ENCODE measurements at places on chromosomes 2 and 18.

GRCh38 chr2:220424561-220424960 lies 797.1 kb downstream of the SLC4A3 start:
- no peak for DNase-seq

DNA sequence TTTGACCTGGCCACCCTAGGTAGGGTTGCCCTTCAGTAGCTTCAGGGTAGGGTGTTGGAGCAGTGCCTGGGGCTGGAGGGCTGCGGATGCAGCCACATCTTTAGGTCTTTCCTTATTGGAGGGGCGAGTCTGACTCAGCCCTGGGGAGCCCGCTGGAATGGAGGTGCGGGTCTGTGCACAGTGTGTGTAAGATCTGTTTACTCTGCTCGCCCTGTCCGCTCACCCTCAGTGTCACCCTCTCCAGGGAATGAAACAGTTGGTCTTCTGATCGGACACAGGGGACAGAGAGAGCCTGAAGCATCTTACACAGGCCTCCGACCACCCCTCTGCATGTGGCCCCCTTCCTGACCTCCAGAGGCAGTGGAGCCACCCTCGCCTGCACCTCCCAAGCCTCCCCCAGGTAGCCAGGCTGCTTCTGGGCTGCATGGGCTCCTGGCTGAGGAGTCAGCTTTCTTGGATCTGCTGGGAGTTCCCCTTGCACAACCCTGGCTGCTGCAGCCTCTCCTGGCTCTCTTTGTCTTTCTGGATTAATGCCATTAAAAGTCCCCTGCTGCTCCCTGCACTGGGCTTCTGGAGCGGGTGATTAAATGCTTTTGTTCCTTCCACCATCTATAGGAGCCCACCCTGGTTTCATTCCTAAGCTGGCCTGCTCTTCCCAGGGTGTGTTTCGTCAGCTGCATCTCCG lies 82.6 kb downstream of the ASB1 start:
- no peak for DNase-seq

GRCh38 chr2:56971383-56971974 lies 787.7 kb downstream of the CCDC85A start:
- no peak for DNase-seq

GRCh38 chr2:29317077-29317517 lies 201.9 kb downstream of the CLIP4 start:
- no peak for DNase-seq

- no peak for DNase-seq
Observed at GRCh38 chr2:218642121-218642656, 17.2 kb downstream of the ZNF142 start.

DNA sequence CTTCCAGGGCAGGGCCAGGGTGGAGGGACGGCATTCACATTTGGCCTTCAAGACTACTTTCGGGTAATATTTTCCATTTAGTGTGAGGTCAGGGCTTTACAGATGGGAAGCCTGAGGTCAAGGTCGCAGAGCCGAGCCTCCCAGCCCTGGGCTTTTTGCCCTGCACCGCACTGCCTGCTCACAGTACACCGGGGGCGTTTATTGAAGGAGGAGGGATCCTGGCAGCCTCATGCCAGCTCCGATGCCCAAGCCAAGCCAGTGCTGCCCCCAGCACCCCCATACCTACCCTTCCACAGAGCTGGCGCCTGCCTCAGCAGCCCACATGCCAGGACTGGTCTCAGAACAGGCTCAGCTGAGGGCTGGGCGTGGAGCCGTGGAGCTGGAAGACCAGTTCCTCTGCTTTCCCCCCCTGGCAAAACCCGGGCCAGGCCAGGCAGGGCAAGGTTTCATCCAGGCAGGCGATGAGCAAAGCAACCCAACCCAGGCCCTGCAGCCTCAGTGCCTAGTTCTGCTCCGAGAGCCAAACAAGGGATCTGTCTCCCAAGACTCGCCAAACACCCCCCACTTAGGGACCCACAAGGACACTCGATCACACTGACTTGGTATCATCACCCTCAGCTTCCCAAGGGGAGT lies 11.9 kb downstream of the SDC1 start:
- no peak for DNase-seq

GRCh38 chr2:53949457-53949856 lies 21.3 kb downstream of the PSME4 start:
- DNase-seq, result no peak

DNA sequence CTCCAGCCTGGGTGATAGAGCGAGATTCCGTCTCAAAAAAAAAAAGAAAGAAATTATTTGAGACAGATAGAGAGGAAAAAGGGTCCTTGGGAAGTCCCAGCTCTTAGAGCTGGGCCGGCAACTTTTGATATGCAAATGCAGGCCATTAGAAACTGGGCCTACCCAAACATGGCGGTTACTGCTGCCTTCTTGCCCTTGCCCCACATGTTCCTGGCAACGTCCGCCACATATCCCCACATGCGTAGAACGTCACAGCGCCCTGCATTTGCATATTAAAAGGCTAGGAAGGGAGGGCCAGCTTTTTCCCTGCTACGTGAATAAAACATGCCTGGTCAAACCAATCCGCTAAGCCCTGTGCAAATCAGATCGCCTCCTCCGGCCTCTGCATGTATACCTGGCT lies 40.7 kb upstream of the LBH start:
- DNase-seq, result no peak

DNA sequence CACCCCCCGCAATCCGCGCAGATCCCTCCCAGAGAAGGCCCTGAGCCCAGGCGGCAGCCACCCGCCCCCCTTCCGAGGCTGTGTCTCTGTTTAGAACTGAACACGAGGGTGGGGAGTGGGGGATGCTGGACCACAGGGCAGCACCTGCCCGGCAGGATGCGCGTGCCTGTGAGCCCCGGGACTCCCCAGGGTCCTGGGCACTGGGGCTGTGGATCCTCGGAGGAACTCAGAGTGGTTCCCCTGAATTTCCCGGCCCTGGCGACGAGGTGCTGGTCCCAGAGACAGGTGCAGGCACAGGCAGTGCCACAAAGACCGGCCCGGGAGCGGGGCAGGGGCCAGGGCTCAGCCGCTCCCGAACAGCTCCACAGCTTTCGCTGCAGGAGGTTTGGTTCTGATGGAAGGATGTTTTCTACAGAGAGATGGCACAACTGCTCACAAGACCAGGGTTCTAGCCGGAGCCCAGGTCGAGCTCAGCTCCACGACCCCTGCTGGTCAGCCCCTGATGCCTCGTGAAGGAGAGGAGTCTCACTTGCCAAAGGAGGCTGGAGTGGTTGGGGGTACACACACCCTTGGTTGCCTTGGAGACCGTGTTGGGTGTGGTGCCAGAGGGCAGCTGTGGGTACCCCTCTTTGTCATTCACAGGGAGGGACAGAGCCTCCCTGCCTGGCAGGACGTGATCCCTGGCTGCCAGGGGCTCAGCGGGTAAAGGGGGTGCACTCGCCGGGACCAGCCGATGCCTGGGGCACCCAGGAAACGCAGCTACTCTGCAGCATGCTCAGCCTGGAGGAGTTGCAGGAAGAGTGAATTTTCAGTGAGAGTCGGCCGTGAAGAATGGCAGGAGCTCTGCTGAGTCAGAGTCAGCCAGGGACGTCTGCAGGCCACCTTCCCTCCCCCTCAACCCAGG lies 4.4 kb upstream of the NEU4 start:
- DNase-seq, result no peak

GRCh38 chr18:12028674-12029073 lies 47.4 kb downstream of the IMPA2 start:
- no peak for DNase-seq

- DNase-seq, result peak; percentile 7
Observed at GRCh38 chr2:28750316-28751251, 1.0 kb upstream of the PPP1CB start.

DNA sequence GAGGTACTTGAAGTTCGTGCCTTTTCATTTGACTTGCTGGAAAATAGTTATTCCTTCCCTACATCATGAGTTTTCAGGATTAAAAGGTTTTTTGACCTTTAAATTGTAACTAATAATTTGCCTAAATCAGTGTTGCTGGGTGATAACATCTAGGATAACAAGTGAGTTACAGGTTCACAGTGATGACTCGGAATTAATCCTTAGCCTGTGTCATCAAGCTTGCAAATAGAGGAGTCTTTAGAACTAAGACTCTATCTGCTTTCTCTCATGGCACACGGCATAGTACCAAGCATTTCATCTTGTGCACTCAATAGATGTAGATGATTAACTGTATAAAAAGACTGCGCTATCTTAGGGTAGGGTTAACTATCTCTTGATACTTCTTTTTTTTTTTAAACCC lies 79.5 kb downstream of the CAMKMT start:
- no peak for DNase-seq

DNA sequence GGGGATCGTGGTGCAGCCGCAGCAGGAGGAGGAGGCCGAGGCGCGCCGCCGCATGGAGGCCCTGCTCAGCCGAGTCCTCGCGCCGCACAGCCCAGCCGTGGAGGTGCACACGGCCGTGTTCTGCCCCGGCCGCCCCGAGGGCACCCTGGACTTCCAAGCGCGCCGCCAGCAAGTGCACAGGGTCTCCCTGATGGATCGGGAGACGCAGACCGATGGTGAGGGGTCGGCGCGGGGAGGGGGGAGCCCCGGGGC lies 5.1 kb upstream of the SPATA3 start:
- DNase-seq, result no peak

GRCh38 chr18:31040686-31041270 lies 1.8 kb downstream of the DSC3 start:
- no peak for DNase-seq

GRCh38 chr2:62208758-62209114 lies 12.8 kb downstream of the B3GNT2 start:
- no peak for DNase-seq

- DNase-seq, result no peak
Observed at GRCh38 chr2:74441170-74441689, 507 bp downstream of the RTKN start.

GRCh38 chr18:49247781-49248180 lies 212.7 kb downstream of the DYM start:
- no peak for DNase-seq

GRCh38 chr2:144935736-144936135 lies 415.8 kb upstream of the ZEB2 start:
- DNase-seq, result no peak

- no peak for DNase-seq
Observed at GRCh38 chr2:207316906-207317305, 151.2 kb upstream of the KLF7 start.

DNA sequence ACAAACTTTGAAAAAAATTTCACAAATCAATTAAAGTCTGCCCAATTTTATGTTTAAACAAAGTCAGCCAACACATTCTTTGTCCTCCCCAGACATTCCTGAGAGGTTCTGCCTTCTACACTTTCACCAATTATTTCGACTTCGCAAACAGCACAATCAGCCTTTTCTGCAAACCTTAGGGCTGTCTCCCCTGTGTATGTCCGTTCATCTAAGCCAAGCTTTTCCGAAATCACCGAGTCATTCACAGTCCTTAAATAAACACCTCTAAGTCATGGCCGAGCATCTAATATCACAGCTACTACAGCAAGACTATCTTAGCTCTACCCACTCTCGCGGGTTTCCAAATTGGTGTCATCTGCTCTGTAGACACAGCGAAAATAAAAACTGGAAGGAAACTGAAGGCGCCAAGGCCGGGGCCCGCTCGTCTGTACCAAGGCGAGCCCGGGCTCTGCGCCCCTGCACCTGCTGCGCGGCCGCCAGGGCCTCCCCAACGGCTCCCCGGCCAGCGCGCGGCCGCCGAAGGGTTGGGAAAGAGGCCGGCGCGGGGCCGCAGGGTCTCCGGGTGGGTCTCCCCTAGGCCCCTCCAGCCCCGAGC lies 730 bp downstream of the ODC1 start:
- no peak for DNase-seq

- DNase-seq, result no peak
Observed at GRCh38 chr2:238689331-238689730, 158.6 kb upstream of the TWIST2 start.

- no peak for DNase-seq
Observed at GRCh38 chr2:134663451-134664450, 55.0 kb downstream of the TMEM163 start.

DNA sequence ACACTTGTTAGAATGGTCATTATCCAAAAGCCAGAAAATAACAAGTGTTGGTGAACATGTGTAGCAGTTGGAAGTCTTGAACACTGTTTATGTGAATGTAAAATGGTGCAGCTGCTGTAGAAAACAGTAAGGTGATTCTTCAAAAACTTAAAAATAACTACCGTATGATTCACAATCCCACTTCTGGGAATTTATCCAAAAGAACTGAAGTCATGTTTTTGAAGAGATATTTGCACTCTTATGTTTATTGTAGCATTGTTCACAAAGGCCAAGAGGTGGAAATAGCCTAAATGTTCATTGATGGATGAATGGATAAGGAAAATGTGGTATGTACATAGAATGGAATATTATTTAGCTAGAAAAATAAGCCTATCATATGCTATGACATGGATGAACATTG lies 6.3 kb upstream of the SPP2 start:
- DNase-seq, result no peak

DNA sequence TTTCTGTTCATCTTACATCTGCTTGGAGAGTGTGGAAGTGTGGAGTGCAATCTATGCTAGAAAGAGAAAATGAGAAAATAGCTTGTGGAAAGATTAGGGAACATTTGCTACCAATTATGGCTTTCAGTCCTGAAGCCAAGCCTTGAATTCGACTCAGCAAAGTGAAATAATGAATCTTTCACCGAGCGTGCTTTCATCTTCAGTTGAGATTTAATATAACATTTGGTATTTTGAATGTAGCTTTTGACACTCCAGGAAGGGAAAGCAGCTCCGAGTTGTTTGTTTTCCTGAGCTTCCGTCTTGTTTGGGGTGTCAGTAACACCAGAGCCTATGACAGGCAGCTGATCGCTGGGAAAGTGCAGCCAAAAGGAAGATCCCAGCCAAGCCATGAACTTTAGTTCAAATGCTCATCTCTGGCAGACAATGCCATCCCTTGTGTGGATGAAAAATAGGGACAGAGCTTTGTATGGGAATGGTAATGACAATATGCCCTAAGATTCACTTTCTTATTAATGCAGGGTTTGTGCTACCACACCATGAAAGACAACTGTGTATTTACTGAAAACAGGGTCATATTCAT lies 25.0 kb upstream of the PHLPP1 start:
- DNase-seq, result no peak

- DNase-seq, result no peak
Observed at GRCh38 chr2:67446491-67446911, 49.4 kb downstream of the ETAA1 start.

DNA sequence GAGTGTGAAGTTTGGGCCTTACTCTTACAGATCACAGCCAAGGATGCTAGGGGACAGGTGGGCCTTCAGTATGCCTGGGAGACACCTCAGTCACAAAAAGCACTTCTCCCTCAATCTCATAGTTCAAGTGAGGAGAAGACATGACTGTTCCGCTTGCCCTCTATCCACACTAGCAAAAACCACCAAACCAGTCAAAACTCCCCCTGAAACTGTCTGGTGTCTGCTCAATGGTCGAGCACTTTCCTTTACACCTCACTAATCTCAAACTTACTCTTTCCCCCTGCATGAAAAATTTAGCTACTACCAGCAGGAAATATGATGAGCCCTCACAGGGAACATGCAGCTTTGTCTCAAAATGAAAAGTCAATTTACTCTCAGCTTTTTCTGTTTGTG lies 232.2 kb downstream of the TRIB2 start:
- DNase-seq, result no peak

All from renal cortex interstitium (tissue), 15 donors.